ENCODE measurements at places on chromosomes 13 and 19. TPM values are rescaled to one million over a fixed set of nuclear protein-coding genes. Genes with fewer than 3 reads are reported as not detected.

DNA sequence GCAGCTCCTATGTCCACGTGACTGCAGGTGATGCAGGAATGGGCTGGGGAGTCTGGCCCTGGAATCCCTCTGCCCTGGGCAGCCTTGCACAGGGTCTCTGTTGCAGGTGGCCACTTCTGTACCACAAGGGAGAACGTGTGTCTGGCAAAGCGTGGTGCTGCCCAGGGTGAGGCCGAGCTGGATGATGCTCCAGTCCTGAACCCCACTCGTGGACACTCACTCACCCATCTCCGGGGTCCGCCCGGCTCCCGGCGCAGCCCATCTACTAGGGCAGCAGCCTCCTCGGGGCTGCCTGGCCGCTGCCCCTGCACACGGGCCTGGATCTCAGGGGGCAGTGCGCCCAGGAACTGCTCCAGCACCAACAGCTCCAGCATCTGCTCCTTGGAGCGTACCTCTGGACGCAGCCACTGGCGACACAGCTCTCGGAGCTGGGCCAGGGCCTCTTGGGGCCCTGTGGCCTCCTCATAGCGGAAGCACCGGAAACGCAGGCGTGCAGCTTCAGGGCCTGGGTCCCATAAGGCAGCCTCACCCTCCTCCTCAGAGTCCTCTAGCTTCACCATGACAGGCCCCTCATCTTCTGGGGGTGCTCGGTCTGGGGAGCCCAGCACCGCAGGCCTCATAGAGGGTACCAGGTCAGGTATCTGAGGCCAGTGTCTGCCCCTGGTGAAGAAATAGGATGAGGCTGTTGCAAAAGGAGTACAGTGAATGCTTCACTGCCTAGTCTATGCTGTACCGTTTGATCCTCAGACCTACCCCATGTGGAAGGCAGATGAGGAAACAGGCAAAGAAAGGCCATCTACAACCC is 2.2 kb downstream of the MZF1 start:
- no peak for DNase-seq

- no peak for DNase-seq
Observed at GRCh38 chr13:78376822-78377221, 226.5 kb downstream of the POU4F1 start.

GRCh38 chr19:33304760-33305647 is 2.7 kb upstream of the CEBPA start:
- no peak for DNase-seq

Gene KCNC3
- 31.9 TPM for polyA plus RNA-seq

DNA sequence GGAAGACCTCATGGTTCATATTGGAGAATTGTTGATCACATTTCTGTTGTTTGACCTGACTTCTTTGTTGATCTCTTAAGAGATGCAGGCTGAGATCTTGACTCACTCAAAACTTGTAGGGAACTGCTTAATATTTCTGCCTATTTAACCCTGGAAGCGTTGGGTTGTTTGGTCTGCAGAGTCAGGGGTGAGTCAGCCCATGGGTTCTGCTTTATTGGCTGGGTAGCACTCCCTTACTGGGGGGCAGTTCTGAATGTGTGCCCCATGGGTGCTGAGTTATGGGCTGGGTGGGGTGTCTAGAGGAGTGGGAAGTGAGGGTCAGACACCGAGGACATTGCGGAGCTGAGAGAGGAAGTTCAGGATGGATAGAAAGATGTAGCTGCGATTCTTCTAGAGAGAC is 87.9 kb downstream of the LRCH1 start:
- DNase-seq = no peak

DNA sequence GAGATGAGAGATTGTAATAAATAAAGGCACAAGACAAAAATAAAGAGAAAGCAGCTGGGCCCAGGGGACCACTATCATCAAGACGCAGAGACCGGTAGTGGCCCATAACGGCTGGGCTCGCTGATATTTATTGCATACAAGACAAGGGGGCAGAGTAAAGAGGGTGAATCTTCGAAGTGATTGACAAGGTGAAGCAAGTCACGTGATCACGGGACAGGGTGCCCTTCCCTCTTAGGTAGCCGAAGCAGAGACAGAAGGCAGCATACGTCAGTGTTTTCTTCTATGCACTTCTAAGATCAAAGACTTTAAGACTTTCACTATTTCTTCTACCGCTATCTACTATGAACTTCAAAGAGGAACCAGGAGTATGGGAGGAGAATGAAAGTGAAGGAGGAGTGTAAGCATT is 4.6 kb upstream of the PRKCG start:
- DNase-seq = no peak

Gene ADAMTS10
- polyA plus RNA-seq = 38.6 TPM

DNA sequence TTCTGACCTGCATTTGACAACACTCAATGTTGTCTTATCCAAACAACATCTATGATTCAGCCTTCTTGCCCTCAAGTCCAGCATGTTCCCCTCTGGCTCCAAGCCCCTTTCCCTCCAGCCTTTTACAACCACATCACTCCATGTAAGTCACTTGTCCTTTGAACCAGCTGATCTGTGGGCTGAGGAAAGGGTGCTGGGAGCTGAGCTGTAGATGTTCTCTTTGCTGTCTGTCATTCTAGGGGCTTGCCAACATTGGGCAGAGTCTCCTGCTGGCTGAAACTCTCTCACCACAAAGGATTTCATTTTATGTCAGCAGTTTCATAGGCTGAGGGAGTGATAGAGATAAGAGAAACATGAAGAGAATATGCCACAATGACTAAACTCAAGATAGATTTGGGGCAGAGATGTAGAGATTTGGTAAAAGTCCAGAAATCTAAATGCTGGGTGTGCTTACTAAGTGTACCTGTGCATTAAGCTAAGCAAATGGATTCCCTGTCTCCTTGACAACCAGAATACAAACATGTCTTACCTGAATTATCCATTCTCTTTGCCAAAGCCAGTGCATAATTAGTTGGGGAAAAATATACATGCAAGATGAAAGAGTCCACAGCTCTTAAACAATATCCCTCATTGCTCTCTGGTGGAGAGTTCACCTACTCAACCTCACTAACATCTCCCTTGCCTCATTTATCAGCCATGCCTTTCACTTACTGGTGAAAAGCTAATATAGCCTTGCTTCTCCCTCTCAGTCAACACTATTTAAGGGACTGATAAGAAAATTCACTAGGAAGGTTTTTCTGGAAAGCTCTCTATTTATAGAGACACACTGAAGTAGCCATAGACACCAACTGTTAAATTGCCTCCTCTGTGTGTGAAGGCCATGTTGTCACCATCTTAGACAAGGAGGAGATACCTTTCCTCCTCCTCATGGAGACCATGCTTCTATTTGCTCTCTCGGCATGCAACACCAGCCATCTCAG is 175.5 kb upstream of the SERP2 start:
- no peak for DNase-seq

DNA sequence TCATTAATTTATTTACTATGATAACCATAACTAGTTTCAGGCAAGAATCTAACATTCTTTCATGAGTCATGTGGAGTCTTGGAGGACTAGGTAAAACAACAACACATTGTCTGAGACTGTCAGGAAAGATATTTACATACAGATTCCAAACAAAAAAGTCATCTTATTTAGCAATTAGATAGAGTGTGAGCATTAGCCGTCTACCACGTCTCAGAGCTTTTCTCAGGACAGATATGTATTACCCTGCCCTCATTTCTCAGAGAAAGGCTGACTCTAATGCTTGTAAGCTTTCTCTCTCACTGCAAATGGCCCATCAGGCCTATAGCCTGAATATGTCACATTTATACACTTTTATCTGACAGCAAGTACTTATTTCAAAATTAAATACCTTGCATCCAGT is 312.1 kb upstream of the PCDH20 start:
- no peak for DNase-seq

All from right renal pelvis (tissue), 4 donors.